ENCODE measurements at places on chromosomes 3 and 15.
A peak's percentile ranks its signal among the peaks of the same experiment; 100 is the strongest.

DNA sequence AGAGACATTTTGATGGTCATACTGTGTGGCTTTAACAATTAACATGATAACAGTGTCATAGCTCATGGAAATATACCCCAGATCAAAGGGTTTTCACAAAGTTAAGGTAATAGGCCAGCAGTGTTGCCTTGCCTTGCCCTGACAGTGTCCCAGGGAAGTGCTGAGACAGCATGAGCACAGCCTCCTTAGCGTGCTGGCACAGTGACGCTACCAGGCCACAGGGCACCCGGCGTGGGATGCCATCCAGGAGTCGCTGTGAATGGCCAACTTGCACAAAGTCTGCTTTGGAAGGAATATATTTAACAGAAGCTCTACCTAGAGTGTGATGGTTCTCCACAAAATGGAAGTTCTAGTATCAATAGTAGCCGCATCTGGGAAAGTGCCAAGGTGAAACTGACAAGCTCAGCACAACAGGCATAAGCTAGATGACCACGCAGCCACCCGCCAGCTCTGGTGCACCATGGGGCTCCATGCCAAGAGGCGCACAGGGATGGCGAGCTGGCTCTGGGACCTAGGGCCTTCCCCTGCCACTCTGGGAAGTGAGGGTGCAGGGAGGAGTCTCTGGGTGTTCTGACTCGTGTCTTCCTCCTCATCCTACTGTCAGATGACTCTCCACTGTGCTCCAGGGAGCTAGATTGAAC lies 86.2 kb downstream of the GABRB3 start:
- no peak for DNase-seq

DNA sequence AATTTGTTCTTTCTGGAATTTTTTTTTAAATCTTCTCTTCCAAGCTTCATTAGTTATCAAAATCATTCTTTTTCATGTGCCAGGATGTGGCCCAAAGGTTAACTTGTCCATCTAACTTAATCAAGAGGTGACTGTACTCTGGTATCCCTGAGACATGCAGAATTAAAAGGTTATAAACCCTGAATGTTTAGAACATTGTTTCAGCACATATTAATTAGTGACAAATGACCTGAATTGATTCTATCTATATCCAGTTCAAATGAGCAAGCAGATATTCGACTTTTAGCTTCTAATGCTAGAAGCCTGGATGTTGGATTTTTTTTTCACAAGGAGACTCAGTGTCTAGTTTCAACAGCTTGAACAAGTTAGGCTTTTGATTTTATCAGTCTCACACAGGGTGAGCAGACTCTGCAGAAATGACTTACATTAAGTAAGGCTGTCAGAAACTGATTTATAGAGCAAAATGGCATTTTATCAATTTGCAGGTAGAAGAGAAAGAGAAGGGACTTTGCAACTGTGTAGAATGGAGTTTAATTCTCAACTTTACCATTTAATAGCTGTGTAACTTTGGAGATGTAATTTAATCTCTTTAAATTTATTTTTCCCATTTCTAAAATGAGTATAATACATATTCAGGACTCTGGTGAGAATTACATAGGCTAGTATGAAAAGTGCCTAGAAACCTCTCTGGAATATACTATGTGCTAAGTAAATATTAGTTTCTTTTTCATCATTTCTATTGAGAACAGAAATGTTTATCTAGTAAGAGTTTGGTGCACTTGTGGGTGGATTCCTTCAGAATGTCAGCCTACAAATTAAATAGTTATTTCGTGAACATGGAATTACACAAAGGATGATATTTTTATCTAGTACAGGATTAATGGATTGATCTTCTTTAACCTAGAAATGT lies 100.0 kb downstream of the ALCAM start:
- DNase-seq: no peak

DNA sequence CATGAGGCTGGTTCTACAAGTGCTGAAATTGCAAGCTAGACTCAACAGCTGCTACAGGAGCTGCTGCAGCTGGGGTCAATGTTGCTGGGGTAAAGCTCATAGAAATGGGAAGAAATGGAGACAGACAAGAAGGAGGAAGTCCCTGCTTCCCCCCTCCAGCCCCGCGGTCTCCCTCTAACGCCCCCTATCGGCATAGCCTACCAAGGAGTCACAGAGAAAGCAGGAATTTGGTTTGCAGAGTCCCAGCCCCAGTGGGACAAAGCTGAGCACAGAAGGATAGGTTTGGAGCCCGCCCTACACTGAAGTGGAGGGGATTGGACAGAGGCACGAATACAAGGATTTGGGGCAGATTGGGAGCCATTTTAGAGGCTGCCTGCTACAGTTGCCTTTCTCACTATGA lies 176.9 kb upstream of the ANKRD28 start:
- no peak for DNase-seq

DNA sequence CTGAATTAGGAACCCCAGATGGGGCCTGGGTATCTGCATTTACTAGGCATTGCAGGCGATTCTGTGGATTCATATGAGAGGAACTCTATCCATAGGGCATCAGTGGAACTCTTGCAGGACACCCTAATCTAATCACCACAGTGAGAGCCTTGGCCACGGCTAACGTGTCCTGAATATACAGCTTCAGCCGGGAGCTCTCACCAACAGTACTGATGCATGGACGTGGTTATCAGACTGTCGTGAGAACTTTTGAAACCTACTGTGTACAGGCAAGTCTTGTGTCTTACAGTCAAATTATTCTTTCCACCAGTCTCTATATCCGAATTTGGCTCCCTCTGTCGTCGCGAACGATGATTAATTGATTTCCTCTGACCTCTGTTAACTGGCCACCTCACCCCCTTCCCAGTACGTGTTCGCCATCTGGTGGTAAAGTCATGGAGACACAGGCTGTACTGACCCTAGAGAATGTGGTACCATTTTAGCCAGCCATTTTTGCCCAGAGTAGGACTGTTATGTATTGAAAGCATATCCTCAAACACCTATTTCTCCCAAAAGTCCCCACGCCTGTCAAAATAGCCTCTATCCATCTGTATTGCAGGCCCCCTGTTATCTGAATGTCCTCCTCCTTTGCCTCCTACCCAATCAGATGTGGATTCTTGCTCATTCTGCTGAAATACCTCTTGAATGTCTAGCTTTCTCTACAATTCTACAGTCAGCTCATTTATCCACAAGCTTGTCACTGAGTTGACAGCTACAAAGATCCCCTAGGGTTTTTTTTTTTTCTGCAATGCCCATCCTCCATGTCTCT lies 39.7 kb downstream of the GLDN start:
- peak; percentile 2 for DNase-seq

DNA sequence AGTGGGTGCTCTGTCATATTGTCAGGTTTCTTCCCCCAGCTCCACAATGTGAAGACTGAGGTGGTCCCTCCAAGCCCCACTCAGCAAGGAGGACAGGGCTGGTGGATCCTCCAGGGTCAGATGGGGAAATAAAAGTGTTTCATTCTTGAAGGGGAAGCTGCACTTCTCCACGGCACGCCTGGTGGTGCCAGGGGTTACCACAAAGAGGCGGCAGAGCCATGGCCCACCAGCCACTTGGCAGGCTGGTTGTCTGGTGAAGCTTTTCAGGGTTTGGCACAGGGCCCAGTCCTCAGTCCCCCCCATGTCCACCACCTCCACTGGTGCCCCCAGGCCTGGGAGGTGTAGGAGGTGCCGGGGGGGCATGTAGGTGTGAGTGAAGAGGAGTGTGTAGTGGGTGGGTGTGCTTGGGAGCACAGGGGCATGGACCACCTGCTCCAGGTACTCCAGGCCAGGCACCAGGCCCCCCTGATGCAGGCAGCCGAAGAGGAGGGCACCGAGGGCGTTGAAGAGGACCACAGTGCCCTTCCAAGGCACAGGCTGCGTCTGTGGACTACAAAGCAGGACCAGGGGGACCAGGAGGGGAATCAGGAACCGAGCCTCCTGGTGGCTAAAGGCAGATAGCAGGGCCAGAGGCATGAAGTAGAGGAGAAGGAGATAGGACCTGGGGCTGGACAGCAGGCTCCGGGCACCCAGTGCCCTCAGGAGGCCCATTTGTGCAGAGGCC lies 5.0 kb upstream of the NCBP2 start:
- DNase-seq: no peak

DNA sequence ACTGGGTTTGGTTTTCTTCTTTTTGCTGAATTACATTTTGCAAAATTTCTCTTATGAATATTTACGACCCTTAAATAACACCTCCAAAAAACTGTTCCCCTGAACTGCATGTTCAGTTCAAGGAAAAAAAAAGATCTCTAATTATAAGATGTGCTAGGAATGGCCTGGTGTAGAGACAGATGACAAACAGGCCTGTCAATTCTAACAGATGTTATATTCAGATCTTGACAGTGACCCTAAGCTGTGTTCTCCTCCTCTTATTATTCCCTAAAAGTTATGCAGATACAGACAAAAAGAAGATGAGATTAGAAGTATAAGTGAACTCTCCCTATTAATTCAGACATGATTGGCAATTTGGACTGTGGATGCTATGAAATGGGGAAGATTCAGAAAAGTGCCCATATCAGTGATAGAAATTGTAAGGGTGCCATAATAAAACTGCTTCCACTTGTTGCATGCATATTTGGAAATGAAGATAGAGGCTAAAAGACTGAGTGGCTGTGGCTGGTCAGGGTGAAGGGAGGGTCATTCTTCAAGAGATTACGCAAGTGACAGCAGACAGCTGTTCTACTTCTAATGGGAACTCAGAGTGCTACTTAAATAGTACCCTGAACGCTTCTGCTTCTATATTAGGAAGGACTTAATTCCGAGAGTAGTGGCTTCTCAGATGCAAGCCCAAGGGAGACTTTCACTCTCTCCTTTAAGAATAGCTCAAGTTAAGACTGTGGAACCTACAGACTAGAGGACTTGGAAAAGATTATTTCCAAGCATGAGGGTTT lies 75.5 kb downstream of the ADAMTS9 start:
- DNase-seq: no peak

GRCh38 chr3:113220721-113221120 lies 9.4 kb downstream of the BOC start:
- DNase-seq: no peak

DNA sequence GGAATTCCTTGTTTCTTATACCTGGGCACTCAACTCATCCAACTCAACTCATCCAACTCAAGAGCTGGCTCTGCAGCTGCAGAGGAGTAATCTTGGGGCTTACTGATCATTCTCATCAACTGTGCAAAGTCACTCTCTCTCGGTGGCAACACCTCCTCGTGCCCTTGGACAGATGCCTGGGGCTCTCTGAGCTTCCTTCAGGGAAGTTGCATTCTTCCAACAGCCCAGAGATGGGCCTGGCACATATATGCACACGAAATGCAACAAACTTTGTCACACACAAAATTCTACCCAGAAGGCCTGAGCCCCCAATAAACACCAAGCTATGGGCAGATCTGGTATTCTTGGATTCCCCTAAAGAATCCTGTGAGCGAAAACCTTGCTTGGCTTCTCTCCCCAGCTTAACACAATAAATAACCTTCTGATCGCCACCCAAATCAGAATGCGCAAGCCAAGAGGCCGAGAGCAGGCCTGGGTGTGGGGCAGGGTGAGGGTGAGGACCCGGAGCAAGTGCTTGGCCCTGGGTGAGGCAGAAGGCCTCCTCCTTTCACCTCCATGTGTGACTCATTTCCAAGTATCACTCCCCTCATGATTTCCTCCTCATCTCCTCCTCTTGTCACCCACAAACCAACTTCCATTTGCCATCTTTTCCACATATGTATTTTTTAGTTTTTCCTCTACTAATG lies 15.4 kb downstream of the TGM5 start:
- DNase-seq: no peak

- no peak for DNase-seq
Measured at GRCh38 chr3:16299746-16300145, 34.7 kb downstream of the OXNAD1 start.
